ENCODE measurements at places on chromosomes 12 and 14. TPM values are rescaled to one million over a fixed set of nuclear protein-coding genes. Genes with fewer than 3 reads are reported as not detected.
A peak's percentile ranks its signal among the peaks of the same experiment; 100 is the strongest.

DNA sequence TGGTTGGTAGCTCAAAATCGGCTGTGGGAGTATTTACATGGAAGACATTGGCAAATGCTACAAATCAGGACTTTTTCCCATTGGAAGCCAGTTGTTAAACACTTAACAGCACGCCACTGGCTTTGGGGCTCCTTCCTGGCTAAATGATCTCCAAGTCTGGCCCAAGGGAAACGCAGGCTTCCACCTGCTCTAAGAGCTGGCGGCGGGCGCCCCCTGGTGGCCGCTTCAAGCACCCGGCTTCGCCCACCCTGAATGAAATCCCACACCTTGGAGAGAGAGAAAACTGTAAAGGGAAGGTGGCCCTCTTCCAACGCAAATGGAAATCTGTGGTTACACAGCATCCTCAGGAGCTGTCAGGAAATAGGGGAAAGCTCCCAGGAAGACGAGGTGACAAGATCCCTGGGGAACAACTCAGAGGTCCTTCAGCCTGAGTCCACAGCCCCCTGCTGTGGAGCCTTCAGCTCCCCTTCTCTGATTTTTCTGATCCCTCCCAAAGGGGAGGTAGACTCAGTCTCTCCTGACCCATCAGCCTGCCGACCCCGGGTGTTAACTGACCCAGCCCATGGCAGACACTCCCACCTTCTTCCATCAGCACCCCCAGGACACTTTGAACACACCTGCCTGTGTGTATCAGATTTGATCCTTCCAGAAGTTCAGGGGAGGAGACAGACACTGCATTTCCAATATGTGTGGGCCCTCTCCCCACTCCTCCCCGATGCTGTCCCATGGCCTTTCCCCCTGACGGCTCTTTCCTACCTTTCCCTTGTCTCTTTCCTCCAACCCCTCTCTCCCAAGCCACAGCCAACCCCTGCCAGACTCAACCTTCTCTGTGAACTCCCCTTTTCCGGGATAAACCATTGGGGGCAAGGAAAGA, 15.4 kb downstream of the SELPLG start:
- DNase-seq: peak; percentile 83

The PPP1CC gene
- total RNA-seq: 218 TPM

DNA sequence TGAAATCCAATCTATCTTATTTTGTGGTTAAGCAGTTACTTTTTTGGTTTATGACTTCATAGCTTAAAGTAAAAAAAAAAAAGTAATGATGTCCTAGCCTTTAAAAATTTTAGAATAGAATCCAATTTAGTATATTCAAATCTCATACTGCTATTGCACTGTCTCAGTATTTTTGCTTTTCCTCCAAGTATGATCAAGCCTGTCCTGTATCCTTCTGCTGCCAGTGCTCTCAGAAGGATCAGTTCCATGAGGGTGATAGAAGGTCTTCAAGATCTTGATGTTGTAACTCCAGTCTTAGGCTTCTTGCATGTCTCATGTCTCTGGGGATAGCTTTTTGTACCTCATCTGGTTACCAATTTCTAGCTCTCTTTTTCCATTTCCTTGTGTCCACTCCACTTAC, 324.2 kb upstream of the FAR2 start:
- no peak for DNase-seq

The PRB2 gene
- total RNA-seq: not detected

The NAV3 gene
- 1.1 TPM for total RNA-seq

DNA sequence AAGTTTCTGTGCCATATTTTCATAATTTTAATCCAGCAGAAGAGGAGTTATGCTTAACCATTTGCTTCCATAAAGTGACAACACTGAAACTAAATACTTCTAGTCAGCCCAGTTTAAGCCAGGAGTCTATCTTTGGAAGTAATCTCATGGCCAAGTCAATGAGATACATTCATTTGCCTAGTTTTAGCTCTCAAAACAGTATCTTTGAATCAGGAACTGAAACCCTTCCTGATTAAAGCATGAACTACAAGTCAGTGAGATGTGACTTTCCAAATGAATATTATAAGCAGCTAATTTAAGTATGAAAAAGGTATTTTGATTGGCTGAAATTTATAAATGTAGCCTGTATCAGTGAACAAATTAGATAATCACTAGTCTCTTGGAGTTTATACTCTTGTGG, 491.5 kb downstream of the SLC6A15 start:
- DNase-seq: no peak

DNA sequence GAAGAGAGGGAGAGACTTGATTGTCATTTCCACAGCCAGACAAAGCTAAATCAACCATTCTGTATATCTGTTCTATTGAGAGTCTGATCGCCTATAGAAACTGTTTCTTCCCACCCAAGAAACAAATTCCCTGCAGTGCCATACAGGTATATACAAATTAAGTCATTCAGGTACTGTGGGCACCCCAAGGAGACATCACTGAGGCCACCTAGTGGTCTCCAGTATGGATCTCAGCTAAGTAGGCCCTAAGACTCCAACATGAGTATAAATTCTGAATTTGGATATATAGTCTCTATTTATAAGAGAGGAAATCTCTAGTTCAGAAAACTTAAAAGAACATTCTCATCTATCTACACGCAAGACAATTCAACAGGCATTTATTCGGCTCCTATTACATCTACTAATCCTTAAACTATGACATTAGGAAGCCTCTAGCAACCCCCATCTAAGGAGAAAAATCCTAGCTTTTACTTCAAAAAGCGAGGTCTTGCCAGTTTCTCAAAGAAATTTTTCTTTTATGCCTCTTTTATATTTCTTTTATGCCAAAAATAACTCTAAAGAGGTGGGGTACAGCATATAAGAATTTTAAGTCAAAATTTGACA, 62.6 kb downstream of the DCAF5 start:
- DNase-seq: peak; percentile 41

- no peak for DNase-seq
These were observed 9.8 kb downstream of the ISCA2 start for GRCh38 chr14:74503291-74503937.

DNA sequence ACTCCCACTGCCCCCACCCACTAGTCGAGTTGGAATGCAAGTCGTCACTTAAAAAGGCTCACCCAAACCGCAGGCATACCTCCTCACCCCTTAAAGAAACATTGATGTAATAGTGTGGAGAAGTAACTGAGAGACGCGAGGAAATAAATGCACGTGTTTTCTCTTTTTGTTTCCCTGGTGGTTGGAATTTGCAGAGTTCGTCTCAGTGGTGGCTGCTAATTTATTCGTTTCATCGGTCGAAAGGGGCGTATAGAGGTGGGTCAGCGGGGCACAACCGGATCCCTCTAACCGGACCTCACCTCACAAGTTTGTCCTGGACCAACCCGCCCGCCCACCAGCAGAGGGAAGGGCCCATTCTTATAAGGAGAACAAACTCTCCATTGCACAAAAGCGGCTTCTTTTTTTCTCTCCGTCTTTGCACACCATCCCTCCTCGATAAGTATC, 5.0 kb upstream of the NPAS3 start:
- peak; percentile 14 for DNase-seq

The ZFHX2 gene
- total RNA-seq: 0.04 TPM

GRCh38 chr12:27366621-27367020, 34.0 kb downstream of the BMAL2 start:
- no peak for DNase-seq

GRCh38 chr12:18837505-18837904, 99.6 kb downstream of the CAPZA3 start:
- no peak for DNase-seq

The CFAP251 gene
- 0.41 TPM for total RNA-seq

The TSPAN31 gene
- total RNA-seq: 318 TPM

- DNase-seq: no peak
These were observed 32.9 kb downstream of the FIGNL2 start for GRCh38 chr12:51815571-51815970.

- no peak for DNase-seq
These were observed 74.6 kb downstream of the CIT start for GRCh38 chr12:119802472-119802871.

The SLCO1B1 gene
- not detected for total RNA-seq

GRCh38 chr12:130577351-130577750, 138.7 kb downstream of the RIMBP2 start:
- no peak for DNase-seq

- DNase-seq: no peak
These were observed 3.3 kb downstream of the ARHGAP9 start for GRCh38 chr12:57476162-57476992.

The CCDC177 gene
- total RNA-seq: 0.06 TPM

DNA sequence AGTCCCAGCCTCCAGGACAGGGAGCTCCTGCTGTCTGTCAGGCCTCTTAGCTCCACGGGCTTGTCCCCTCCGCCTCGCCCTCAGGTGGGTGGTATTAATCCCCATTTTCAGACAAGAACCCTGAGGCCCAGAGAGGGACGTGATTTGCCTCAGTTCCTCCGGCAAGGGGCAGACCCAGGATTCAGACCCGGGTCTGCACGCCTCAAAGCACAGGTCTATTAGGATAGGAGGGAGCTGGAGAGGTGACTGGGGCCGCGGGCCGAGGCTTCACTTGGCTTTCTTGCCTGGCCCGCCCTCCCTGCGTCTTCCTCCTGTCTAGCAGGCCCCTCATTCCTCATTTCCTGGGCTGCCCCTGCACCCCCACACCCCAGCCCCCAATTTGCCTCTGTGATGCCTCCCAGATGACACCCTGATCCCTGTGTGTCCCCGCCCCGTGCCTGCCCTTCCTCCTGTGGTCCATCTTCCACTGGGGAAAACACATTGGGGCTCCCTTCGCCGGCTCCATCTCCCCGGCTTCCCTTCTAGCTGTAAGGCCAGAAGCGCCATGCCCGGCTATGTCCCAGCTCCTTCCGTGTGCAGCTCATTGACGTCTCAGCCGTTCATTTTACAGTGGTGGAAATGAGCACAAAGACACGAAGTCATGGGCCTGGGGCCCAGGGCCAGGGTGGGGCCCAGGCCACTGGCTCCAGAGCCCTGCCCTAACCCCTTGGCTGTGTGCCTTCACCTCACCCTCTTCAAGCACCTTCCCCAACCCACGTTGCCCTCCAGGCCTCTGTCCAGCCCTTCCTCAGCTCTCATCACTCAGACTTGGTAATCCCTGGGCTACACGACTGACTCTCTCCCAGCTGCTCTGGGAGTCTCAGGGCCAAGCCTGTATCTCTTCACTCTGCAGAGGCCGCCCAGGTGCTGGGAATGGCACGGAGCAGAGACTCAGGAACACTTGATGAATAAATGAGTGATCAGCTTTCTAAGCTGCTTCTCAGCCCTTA, 15.5 kb upstream of the CYP46A1 start:
- DNase-seq: no peak

DNA sequence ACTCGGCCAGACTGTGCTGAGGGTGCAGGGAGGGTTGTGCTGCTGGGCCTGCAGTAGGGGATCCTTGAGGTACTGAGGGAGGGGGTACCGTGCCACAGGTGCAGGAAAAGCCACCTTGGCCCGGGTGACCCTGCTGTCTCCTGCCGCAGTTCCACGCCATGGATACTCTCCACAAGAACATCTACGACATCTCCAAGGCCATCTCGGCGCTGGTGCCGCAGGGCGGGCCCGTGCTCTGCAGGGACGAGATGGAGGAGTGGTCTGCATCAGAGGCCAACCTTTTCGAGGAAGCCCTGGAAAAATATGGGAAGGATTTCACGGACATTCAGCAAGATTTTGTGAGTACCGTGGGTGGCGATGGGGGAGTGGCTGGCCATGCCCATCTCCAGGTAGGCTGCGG, 14.0 kb upstream of the CRIP2 start:
- no peak for DNase-seq

GRCh38 chr12:97555547-97556187, 93.1 kb downstream of the RMST start:
- peak; percentile 25 for DNase-seq

- DNase-seq: peak; percentile 95
These were observed 56.9 kb downstream of the HSP90AA1 start for GRCh38 chr14:102029956-102030355.

GRCh38 chr14:104101086-104101621, 15.7 kb downstream of the ASPG start:
- no peak for DNase-seq

DNA sequence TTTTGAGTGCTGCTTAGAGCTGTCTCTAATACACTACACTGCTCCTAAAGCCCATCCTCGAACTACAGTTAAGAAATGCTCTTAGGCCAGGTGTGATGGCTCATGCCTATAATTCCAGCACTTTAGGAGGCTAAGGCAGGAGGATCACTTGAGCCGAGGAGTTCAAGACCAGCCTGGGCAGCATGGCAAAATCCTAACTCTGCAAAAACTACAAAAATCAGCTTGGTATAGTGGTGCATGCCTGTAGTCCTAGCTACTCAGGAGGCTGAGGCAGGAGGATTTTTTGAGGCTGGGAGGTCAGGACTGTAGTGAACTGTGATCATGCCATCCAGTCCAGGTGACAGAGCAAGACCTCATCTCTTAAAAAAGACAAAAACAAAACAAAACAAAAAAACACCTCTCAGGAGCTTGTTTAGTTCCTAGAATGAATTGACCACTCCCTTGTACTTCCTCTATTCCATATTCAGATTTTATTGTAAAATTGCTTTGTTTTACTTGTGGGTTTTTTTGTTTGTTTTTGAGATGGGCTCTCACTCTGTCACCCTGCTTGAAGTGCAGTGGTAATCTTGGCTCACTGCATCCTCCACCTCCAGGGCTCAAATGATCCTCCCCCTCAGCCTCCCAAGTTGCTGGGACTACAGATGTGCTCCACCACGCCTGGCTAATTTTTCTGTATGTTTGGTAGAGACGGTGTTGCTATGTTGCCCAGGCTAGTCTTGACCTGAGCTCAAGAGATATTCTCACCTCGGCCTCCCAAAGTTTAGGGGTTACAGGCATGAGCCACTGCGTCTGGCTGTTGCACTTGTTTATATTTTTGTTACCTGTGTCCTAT, 13.6 kb downstream of the MDM2 start:
- DNase-seq: no peak

GRCh38 chr14:70708717-70709570, 67.2 kb downstream of the TTC9 start:
- DNase-seq: no peak

The CHGA gene
- not detected for total RNA-seq
